ENCODE measurements at places on chromosomes 13 and 19.

DNA sequence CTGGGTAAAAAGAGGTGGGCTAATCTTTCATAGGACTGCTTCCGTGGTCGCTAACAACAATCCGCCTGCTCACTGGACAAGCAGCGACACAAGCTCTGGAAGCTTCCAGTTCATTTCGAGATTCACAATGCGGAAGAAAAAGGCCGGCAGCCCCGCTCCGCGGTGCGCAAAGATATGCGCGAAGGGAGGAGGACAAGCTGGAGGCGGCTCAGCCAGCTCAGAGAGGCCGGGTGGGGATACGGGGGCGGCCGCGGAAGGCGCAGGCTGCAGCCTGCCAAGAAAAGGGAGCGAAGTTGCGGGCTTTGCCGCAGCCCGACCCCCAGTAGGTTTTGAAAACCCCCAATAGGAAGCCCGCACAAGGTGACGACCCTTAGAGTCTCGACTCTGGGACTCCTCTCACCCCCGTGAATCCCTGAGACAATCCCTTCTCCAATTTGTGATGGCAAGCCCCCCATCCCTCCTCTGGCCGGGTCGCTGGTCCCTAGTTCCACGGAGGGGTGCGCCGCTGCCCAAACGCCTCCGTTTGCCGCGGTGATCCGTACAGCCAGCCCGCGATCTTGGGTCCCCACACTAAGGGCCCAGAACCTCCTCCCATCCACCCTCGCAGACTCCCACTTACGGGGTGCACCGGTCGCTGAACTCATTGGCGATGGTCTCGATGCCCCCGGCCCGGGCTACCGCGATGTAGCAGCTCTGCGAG lies 697 bp downstream of the HSPH1 start:
- peak; percentile 36 for DNase-seq

GRCh38 chr19:38316477-38317067 lies 825 bp upstream of the YIF1B start:
- DNase-seq, result no peak

GRCh38 chr13:45658586-45659235 lies 43.2 kb upstream of the ERICH6B start:
- DNase-seq, result no peak

DNA sequence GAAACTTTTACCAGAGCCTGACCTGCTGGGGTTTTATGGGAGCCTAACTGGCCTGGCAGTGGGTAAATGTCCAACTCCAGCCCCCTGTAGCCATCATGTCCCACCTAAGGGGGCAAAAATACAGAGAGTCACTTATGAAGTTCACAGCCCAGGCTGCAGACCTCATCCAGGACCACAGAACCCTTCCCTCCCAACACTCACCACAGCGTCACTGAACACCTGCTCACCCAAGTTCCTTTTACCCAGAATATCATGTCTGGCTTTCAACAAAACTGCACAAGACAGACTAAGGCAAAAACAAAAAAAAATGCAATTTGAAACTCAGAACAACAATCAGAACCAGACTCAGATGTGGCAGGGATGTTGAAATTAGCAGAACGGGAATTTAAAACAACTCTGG lies 6.4 kb downstream of the CEACAM3 start:
- no peak for DNase-seq

DNA sequence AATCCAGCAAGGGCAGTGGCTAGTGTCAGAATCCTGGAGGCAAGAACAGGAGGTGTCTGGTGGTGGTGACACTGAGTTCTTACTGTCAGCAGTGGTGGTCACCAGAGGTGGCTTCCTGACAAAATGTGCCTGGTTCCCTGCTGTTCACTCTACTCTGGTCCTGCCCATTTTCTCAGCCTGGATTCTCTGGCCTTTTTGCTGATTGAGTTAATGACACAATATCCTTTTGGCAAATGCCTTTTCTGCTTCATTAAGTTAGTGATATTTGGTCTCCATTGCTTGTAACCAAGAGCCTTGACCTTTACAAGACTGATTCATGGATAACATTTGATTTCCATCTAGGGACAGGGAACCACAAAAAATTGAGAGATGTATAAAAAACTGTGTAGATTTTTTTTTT lies 51.1 kb downstream of the RFC3 start:
- DNase-seq, result no peak

DNA sequence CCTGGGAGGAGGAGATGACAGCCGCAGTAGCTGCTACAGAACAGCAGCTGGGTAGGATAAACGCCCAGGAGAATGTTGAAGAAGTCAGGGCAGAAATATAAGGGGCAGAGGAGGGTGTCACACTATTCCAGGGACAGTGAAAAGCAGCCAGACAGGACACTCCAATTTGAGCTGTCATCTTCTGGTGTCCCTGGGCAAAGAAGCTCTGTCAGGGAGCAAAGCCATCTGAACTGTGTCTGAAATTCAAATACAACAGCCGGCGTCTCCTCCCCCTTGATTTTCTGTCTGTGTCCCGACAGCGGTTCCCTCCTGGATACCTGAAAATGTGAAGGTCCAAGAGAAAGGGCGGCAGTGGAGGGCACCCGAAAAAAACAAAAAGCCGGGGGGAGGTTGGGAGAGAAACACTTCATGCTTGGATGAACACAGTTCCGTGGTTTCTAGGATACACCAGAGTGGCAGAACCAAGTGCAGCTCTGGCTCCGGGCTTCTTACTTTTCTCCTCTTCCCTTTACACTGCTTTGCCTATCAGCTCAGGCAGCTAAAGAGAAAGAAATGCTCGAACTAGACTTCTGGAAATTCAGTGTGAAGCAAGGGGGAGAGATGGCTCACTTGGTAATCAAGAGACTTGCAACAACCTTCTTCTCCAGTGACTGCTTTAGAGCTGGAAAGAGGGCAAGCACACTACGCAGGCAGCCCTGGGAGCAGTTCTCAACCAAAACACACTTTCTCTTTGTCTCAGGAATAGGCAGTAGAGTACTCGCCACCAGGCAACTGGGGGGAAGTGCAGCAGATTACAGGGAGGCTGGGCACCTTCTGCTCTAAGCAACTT lies 465.6 kb downstream of the ITGBL1 start:
- DNase-seq, result no peak

- DNase-seq, result no peak
Observed at GRCh38 chr19:40592170-40592569, 9.0 kb upstream of the LTBP4 start.
